ENCODE measurements at places on chromosomes 12 and 14.

- peak; percentile 69 for DNase-seq
Measured at GRCh38 chr12:124053851-124054250, 80.8 kb downstream of the ZNF664 start.

DNA sequence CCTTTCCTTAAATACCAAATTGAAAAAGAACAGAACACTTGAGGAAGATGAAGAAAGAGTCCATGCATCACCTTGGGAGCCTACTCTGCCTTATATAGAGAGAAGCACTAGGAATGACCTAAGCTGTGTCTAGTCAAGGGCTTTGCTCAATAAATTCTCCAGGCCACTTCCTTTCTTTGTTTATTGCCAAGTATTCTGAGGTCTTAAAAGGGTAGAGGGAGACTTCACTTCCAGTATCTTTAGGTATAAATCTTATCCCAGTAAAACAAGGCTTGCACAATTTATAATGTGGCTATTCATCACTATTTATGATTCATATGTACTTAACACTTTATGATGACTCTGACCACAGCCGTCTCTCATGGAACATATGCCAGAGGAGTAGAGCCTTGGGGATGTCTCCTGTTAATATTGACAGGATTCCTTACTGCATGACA is 85.1 kb upstream of the ARHGAP5 start:
- DNase-seq: no peak

GRCh38 chr14:22383515-22384166 is 205.4 kb downstream of the DAD1 start:
- DNase-seq: no peak

GRCh38 chr14:77909911-77910310 is 110.0 kb downstream of the ADCK1 start:
- no peak for DNase-seq

DNA sequence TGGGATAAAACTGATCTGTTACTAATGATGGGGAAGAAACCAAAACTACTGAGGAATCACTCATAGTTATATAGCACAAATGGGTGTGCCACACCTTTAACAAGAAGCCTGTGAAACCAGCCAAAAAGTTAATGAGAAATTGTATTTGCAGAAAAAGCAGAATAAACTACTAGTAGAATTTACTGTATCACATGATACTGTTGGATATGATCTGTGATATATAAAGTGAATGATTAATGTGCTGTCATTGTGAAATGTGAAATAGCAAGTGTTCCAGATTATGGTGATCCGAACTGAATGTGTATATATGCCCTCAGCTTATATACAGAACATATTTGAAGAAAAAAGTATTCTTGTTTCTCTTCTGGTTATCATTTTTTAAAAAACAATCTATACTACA is 30.5 kb downstream of the VEZT start:
- DNase-seq: no peak

DNA sequence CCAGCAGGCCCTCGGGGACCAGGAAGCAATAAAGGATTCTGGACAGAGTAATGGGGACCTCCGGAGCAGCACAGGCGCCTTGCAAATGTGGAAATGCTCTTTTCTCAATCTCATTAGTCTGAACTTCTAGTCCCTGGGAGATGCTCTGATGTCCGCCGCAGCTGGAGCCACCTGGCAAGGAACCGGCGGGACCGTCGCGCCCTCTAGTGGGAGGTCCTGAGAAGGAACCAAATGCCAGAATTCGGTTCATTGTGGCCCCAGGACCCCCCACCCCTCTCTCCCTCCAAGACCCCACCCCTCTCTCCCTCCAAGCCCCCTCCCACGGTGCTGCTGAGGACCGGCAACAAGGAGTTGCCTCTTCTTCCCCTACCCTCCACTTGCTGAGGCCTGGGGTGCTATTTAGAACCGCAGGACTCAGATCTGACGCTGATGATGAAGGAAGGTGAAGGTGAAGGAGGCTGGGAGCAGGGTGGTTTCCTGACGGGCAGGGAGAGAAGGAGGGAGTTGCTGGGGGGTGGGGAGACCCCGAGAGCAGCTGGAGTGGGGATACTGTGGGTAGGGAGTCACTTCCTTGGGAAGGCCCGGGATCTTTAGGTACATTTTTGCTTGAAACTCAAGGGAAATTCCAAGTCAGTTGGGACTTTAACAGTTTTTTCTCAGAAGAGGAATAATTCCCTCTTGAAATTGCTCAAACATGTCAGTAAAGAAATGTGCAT is 42.5 kb downstream of the SMIM41 start:
- no peak for DNase-seq

DNA sequence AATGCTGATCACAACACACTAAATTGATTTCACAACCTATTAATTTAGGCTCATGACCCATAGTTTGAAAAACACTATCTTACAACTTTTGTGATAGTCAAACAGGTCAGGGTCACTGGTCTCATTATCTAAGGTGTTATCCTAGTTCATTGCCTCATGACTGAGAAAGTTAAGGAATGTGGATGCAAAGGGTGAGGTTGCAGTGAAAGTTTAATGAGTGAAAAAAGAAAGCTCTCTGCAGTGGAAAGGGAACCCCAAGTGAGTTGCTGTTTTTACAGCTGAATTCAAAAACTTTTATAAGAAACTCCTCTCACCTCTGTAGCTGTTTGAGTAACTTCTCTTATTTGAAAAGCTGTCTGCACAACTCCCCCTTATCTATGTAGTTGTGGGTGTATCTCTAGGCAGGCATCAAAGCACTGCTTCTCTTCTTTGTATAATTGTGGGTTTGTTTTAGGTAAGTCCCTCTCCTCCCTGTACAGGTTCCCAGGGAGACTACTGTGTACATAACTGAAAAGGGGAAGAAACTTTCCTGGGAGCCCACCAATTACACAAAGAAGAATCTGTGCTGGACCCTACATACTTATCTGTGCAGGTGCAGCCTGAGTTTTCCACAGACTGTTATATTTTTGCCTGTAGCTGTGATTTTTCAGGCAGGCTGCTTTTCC is 18.9 kb downstream of the DNAL1 start:
- no peak for DNase-seq
